ENCODE measurements at places on chromosomes 2 and 18.

- no peak for DNase-seq
Observed at GRCh38 chr2:241571821-241572620, 13.5 kb downstream of the BOK start.

GRCh38 chr2:101998896-101999789 lies 7.4 kb downstream of the IL1R2 start:
- peak; percentile 41 for DNase-seq

- DNase-seq, result peak; percentile 85
Observed at GRCh38 chr2:229800997-229801754, 86.8 kb upstream of the DNER start.

DNA sequence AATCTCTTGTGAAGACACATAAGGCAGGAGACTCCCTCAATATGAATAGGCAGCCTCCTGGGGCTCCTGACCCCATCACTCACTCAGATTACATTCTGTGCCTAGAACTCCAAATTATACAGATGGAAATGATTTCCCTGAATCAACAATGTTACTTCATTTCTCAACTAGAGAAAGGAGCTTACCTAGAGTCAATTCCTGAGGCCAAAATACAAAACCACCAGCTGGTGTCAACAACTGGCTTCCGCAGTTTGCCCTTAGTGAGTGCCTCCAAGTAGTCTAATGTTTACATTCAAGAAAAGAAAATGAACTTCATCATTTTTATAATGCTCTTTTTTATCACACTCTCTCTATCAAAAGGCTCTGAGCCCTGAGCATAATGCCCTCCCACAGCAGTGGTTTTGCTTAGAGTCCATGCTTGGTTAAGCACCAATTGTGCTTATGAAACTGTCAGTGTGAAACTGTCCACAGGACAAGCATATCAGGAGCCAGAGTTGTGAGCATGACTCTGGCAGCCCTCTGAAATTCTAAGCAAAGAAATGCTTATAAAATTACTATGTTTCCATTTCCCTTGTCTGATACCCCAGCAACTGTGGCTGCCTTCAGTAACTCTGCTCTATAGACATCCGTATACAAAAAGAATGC lies 305.7 kb upstream of the PKDCC start:
- no peak for DNase-seq

- DNase-seq, result no peak
Observed at GRCh38 chr2:232214053-232214452, 164.5 kb upstream of the ALPP start.

- DNase-seq, result no peak
Observed at GRCh38 chr2:46458763-46459500, 20.4 kb upstream of the TMEM247 start.

GRCh38 chr18:27585602-27586173 lies 400.6 kb upstream of the CHST9 start:
- DNase-seq, result no peak

DNA sequence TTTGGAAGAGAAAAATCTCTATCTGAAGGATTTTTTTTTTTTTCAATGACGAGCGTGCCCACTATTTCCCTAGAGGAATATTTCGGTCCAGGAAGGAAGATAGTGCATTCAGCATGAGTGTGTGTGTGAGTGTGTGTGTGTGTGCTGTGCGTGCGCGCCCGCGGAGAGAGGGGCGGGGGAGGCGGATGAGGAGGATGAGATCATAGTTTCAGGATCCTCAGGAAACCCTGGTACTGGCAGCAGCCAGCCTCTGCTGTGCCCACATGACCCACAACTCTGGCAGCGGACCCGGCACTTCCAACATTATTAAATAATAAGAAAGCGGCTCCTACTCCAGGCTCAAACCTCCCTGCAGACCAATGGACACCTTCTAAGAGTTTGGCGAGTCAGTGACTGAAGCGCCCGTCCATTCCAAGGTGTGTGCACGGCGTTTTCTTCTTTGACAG lies 217.0 kb upstream of the DTNA start:
- peak; percentile 63 for DNase-seq

GRCh38 chr2:13666582-13667414 lies 950.1 kb downstream of the TRIB2 start:
- no peak for DNase-seq

DNA sequence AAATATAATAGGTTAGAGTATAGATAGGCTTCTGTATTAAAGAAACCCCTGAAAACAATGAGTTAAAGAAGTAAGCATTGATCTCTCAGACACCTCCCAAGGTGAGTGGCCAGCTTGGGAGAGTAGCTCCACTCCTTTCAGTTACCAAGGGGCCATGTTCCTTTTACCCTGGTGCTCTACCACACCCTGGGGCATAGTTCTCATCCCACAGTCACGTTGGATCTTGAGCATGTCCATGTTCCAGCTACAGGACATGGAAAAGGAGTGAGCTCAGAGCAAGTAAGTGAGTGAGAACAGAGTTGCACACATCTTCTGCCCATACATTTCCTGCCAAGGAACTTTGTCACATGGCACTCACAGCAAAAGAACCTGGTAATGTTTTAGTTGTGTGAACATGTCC lies 325.9 kb upstream of the SLC39A10 start:
- no peak for DNase-seq

DNA sequence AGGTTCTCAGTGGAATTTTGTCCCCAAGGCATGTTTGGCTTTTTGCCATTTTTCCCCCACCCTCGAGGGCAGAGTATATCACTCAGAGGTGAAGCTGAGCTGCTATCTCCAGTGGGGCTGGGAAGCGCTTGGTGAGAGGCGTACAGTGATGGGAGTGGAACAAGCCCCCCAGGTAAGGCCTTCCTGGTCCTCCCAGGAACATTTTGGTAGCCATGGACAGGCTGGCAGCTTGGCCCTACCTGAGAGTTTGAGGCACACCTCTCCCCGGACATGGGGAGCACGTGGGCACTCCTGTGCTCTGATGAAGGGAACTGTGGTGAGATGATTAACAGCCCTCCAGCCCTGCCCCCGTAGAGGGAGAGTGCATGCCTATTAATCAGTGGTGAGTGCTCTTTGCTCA lies 99.3 kb downstream of the C1QL2 start:
- DNase-seq, result no peak

DNA sequence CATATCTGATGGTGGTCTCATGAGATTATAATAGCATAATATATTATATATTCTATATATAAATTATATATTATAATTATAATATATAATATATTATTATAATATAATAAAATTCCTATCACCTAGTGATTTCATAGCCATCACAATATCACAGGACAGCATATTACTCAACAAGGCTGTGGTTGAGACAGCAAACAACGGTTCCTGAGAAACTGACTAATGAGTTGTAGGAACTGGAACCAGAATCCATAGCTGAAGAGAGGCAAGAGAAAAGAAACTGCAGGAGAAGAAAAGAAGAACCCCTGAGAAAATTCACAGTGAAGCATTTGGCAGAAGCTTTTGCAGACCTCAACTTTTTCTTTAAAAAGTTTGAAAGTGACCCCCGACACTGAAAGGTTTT lies 84.0 kb downstream of the BCL2L11 start:
- DNase-seq, result no peak

GRCh38 chr2:68722712-68723111 lies 11.9 kb upstream of the ARHGAP25 start:
- no peak for DNase-seq

DNA sequence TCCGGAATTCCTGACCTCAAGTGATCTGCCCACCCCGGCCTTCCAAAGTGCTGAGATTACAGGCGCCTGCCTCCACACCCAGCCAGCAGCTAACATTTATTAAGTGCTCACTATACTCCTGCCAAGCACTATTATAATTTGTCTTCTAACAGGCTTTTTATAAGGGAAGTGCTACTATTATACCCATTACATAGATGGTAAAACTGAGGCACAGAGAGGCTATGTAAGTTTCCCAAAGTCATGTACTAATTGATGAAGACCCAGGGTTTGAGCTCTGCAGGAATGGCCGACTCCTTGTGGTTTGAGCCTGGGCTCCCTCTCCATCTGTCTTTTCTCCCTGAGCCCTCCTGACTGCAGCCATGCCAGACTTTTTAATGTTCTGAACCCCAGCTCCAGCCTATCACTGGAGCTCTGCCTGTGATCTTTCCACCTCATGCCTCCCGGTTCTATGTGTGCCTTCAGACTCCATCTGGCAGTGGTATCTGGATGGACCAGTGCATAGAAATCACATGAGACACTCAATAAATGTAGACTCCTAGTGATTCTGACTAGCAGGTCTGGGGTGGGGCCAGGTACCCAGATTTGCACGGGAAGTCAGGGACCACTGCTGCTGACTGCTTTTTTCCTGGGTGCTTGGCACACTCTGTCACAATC lies 197.1 kb downstream of the NEDD4L start:
- no peak for DNase-seq

DNA sequence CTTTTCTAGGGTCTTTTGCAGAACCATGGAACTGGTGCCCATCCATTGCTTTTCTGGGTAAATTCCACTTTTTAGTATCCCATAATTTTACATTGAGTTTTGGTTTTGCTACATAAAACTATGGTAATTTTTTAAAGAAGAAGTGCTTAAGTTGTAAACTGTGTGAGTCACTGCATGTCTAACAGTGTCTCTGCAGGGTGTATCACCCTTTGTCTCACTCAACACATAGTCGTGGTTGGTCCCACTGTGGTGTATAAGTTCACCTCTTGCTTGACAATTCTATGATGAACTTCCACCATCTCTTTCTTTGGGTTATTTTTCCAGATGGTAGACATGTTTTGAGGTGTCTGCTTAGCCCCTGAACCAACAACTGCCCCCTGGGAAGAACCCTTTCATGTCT lies 10.5 kb downstream of the SCTR start:
- no peak for DNase-seq

DNA sequence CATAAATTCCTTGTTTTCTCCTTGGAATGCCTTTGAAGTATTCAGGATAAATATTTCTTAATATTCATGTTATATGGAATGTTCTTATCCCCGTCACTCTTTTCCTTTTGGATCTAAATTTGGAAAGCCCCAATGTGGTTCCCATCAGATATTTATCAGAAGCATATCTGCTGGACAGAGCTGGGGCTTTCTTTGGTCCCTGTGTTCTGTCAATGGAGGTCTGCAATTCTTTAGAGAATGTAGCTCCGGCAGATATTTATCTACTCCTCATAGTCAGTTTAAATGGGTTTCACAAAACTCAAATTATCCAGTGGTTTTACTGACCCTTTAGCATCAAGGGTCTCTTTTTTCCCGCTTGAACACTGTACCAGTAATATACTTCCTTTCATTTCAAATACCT lies 167.8 kb upstream of the SCN7A start:
- no peak for DNase-seq

- DNase-seq, result no peak
Observed at GRCh38 chr2:42764901-42765300, 966 bp upstream of the OXER1 start.

GRCh38 chr2:135863233-135863632 lies 13.0 kb downstream of the MCM6 start:
- no peak for DNase-seq

DNA sequence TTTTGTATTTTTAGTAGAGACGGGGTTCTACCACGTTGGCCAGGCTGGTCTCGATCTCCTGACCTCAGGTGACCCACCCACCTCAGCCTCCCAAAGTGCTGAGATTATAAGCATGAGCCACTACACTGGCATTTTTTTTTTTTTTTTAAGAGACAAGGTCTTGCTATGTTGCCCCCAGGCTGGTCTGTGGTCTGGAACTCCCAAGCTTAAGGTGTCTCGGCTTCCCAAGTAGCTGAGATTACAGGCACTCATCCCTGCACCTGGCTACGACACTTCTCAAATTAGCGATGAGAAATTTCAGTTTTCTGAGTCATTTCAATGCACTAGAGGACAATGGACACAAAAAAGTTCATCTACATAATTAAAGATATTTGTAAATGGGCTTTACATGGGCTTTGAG lies 36.6 kb upstream of the TCF7L1 start:
- DNase-seq, result no peak

DNA sequence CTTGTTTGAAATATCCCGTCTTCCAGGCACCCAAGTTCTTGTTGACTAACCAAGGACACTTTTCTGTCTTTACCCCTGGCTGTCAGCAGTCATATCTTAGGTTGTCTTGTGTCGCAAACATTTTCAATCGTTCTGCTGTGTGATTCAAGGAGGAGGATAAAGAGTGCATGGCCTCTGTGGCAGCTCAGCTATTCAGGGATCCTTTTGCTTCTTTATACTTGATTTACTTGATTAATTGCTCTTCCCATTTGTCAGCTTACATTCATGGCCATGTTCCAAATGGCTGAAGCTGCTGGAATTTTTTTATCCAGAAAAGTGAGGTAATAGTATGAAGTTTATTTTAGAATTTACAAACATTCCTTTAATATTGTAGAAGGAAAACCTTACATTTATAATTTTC lies 97.3 kb upstream of the FZD5 start:
- no peak for DNase-seq

DNA sequence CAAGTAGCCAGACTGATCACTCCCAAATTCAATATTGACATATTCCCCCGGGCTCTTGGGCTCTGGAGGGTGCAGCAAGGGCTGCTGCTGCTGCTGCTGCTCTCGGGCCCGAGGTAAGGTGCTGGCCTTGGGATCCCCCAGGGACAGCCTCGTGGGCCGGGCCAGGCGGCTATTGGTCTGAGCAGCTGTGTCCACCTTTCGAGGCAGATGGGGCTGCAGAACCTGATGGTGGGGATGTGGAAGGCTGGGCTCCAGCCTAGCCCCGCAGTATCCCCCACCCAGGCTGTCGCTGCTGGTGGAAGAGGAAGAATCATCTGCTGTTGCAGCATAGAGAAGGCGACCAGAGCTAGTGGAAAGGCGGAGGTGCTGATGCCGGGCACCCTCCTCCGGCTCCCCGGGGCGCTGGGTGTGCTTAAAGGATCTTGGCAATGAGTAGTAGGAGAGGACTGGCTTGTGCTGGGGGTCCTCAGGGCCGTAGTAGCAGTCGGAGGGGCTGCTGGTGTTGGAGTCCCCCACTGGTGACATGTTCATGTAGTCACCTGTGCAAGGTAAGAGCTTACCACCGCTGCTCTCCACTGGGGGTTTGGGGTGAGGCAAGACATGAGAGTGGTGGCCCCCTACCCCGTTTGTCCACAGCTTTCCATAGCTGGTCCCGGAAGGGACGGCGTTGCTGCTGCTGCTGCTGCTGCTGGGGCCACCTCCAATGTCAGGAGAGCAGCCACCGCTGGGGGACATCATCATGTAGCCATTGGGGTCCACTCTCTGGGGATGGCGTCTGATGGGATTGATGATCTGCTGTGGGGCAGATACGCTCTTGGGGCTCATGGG lies 3.4 kb downstream of the IRS1 start:
- DNase-seq, result peak; percentile 2

- DNase-seq, result peak; percentile 55
Observed at GRCh38 chr2:68716604-68717304, 17.9 kb upstream of the ARHGAP25 start.

GRCh38 chr2:149924028-149924427 lies 336.5 kb upstream of the MMADHC start:
- no peak for DNase-seq

DNA sequence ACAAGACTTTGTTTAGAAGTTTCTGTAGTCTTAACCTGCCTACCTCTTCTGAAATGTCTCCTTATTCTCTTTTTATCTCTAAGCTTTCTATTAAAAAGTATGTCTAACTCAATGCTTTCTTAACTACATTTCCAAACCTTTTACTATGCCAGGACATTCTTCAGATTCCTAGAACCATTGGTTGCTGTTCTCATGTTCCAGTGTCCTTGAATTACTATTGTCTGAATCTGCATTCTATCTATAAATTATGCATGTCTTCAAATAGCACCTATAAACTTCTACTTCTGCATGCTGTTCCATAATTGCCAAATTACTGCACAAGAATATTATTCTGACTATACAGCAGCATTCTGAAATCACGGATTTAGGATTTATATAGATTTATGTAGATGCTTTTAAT lies 166.0 kb upstream of the VWC2L start:
- DNase-seq, result no peak
